ENCODE measurements at places on chromosomes 11 and 22.
A peak's percentile ranks its signal among the peaks of the same experiment; 100 is the strongest.

GRCh38 chr22:41857155-41857859, 24.4 kb downstream of the SREBF2 start:
- no peak for DNase-seq

- DNase-seq: no peak
Observed at GRCh38 chr22:35586771-35587170, 30.4 kb downstream of the MB start.

DNA sequence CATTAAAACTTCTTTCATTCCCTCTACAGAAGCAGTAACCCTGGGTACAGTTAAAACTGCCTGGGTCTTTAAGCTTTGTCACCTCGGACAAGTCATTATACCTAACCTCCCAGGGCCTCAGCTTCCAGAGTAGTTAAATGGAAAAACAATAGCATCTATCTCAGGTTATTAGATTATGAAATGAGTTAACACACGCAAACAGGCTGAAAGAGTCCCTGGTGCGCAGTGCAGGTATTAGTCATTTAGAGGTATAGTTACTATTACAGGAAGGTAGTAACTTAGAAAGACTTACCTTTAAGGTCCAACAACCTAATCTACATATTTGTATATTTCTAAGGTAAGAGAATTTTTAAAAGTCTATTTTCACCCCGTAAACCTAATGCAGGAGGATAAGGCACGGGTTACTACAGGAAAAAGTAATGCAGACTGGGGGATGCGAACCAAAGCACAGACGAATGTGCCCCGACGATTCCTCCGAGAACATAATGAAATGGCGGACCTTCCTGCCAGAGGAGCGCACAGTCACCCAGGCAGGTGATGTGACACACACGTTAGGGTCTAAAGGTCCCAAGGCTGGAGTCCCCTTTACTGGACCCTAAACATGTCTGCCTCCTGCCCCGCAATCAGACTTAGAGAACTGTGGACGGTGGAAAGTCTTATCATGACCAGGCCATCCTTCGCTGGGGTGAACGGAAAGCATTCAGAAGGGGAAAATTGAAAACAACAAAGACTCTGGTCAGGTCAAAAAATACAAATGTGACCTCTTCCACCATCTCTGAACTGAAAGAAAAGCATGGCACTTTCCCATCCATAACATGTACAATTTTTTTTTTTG, 1.3 kb downstream of the NAP1L4 start:
- peak; percentile 41 for DNase-seq

DNA sequence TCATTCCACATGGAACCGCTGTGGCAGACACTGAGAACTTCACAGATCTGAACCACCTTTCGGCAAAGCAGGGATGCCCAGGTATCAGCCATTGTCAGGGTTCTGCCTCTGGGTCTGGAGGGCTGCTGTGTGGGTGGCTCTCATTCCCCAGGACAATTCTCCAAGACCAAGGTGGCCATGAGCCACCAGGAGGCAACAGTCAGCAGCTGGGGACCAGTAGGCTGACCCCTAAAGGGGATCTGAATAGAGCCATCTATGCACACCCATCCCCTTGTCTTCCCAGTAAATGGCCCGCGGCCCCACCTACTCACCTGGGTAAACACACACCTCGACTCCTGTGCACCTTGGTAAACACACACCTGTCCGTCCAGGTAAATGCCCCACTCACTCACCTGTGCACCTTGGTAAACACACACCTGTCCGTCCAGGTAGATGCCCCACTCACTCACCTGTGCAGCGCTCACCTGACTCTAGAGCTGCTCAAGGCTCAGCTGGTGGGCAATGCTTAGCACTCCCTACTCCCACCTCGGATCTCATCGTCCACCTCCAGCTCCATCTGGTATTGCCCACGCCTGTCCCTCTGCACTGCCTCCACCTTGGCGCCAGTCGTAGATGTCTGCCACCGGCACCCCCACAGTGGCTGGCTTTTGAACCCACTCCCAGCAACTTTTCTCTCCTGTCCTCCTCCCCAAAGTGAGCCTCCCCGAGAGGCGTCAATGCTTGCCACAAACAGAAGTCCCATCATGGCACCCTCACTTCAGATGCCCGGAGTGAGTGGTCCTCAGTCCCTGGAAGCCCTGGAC, 10.2 kb downstream of the SLC25A1 start:
- no peak for DNase-seq

- DNase-seq: no peak
Observed at GRCh38 chr11:112786886-112787530, 174.2 kb upstream of the NCAM1 start.

DNA sequence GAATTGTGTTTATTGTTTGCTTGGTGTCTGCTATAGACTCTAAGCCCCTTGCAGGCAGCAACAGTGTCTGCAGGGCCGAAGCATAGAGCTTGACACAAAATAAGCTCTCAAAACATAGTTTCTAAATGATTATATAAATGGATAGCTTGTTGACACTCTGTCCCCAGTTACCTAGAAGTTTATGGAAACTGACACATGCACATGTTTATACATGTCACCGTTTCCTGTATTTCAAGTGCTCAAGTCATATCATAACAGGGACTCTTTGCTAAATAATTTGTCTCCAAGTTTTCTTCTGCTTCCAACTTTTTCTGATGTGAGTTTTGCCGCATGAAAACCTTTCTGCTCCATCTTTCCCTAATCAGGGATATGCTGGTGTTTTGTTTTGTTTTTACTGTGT, 3.7 kb upstream of the OR6X1 start:
- no peak for DNase-seq

DNA sequence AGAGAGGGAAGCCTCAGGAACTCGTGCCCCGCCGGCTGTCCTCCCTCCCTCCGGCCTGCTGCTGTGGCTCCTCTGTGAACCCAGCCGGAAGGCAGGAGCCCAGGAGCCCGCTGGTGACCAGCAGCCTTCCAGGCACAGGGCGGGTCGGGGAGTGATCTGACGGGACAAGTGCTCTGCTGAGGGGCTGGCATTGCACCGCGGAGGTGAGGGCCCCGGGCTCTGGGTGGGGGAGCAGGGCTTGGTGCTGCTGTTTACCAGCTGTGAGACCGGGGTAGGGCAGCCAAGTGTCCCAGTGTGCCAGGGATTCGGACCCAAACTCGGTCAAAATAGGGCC, 53.3 kb downstream of the FLRT1 start:
- DNase-seq: no peak

DNA sequence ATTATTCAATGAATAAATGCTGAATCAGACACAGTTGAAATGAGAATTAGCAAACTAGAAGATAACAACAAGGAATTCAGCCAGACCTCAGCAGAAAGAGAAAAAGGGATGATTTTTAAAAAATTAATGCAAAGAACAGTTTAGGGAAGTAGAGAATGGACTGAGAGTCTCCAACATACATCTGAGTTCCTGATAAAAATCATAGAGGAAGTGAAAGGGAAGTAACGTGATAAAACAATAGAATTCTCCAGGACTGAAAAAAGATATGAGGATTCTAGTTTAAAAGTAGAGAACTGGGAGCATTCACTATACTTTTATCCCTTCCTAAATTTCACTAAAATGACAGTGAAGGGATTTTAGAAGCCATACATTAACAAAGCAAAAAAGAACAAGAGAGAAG, 592.0 kb downstream of the SOX6 start:
- no peak for DNase-seq

DNA sequence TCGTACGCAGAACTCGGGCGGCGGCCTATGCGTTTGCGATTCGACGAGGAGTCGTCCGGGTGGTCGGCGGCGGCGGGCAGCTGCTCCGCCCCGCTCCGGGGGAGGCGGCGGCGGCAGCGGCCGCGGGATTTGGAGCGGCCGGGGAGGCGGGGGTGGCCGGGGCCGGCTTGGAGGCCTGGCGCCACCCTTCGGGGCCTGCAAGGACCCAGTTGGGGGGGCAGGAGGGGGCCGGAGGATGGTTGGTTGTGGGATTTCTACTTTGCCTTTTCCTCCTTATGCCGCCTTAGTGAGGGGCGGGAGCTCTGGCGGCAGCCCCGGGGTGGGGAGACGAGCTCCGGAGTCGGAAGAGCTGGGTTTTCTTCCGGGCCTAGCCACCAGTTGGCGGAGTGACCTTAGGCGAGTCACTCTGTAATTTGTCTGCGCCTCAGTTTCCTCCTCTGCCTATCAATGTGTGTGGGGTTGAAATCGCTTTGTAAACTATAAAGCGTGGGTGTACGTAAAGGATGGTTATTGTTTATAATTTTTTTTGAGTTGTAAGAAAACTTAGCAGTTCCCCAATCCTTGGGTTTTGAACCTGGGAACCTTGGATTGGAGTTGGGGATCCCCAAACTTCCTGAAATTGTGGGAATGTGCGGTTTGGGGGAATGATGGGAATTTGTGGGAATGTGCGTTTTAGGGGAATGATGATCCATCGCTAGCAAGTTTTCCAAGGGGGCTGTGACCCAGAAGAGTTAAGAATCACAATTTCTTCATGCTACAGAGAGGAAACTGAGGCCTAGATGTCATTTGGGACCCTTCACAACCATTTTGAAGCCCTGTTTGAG, 679 bp downstream of the TUG1 start:
- peak; percentile 10 for DNase-seq
